Fibroblast of skin of scalp (primary cell): ENCODE measurements at places on chromosomes 1 and 21.
A peak's percentile ranks its signal among the peaks of the same experiment; 100 is the strongest.

GRCh38 chr1:30782361-30783255, 25.0 kb upstream of the LAPTM5 start:
- peak; percentile 65 for DNase-seq

DNA sequence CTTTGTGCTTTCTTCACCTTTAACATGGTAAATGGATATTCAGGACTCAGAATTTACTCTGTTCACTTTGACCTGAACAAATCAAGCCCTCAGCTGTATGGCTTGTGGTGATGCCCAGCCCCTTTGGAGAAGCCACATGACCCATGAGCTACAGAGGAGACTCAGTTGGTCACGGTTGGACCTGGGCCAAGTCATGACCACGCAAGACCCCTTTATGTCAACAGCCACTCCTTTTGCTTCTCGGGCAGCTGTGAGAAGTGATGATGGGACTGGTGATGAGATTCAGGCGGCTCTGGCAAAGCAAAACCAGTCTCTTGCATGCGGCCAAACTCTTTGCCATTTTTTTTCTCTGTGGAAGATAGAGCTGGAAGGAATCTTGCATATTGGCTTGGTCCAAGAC, 96.5 kb upstream of the AJAP1 start:
- DNase-seq: no peak

DNA sequence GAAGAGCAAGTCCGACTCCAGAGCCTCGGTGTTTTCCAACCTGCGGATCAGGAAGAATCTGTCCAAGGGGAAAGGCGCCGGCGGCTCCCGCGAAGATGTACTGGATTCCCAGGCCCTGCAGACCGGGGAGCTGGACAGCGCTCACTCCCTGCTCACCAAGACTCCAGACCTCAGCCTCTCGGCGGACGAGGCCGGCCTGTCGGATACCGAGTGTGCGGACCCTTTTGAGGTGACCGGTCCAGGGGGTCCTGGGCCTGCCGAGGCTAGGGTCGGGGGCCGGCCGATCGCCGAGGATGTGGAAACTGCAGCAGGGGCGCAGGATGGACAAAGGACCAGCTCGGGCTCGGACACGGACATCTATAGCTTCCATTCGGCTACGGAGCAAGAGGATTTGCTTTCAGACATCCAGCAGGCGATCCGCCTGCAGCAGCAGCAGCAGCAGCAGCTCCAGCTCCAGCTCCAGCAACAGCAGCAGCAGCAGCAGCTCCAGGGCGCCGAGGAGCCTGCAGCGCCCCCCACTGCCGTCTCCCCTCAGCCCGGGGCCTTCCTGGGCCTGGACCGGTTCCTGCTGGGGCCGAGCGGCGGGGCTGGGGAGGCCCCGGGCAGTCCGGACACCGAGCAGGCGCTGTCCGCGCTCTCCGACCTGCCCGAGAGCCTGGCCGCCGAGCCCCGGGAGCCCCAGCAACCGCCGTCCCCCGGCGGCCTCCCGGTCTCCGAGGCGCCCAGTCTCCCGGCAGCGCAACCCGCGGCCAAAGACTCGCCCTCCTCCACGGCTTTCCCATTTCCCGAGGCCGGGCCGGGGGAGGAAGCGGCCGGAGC, 827 bp downstream of the FMN2 start:
- DNase-seq: peak; percentile 79

GRCh38 chr1:24385160-24385940, 28.2 kb downstream of the STPG1 start:
- peak; percentile 71 for DNase-seq

DNA sequence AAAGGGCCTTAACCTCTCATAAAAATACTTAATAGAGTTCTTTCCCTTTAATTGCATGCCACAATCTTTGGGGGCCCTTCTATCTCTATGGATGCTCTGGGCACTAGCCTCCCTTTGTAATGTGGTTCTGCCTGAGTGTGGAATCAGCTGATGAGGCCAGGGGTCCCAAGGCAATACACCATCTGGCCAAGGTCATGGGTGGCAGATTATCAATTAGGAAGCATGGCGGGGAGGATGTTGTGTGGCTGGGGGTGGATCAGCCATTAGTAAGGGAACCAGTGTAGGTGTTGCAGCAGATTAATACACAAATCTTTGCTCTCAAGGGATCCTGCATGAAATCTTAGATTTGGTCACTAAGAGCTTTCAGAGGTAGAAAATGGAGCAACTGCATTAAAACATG, 35.3 kb downstream of the NHLH2 start:
- no peak for DNase-seq

- no peak for DNase-seq
Observed at GRCh38 chr1:5704561-5705514, 287.4 kb downstream of the NPHP4 start.

GRCh38 chr1:179082999-179083335, 1.1 kb downstream of the TOR3A start:
- DNase-seq: peak; percentile 27

- no peak for DNase-seq
Observed at GRCh38 chr1:229131243-229132105, 139.4 kb upstream of the RAB4A start.

DNA sequence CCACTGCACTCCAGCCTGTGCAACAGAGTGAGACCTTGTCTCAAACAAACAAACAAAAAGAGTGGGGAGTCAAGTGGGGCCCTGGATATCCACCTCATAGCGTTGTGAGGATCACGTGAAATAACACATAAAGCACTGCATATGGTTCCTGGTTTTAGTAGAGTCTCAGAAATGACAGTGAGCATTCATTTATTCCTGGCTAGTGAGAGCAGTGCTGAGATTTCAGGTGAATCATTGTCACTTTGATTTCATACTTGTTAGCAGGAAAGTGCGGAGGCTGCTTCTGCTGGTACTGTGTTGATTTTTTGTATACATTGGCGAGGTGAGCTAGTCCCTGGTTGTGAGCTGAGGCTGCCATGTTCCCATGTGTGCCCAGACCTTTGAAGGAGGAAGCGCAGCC, 22.9 kb downstream of the ARHGEF10L start:
- DNase-seq: no peak

- DNase-seq: no peak
Observed at GRCh38 chr1:177142010-177142409, 22.5 kb downstream of the ASTN1 start.

- no peak for DNase-seq
Observed at GRCh38 chr1:44489481-44489880, 84.4 kb downstream of the RNF220 start.

GRCh38 chr21:29145354-29145782, 14.9 kb downstream of the MAP3K7CL start:
- DNase-seq: peak; percentile 90

- no peak for DNase-seq
Observed at GRCh38 chr21:31524140-31524539, 135.4 kb upstream of the SOD1 start.

DNA sequence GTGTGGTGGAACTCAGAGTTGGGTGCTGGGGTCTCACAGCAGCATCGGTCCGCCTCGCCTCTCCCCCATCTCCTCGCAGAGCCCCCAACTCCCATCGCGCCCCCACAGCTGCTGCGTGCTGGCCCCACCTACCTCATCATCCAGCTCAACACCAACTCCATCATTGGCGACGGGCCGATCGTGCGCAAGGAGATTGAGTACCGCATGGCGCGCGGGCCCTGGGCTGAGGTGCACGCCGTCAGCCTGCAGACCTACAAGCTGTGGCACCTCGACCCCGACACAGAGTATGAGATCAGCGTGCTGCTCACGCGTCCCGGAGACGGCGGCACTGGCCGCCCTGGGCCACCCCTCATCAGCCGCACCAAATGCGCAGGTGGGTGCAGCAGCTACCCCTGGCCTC, 24.2 kb downstream of the PTPRU start:
- no peak for DNase-seq

- DNase-seq: no peak
Observed at GRCh38 chr1:226691247-226691646, 47.8 kb downstream of the ITPKB start.

DNA sequence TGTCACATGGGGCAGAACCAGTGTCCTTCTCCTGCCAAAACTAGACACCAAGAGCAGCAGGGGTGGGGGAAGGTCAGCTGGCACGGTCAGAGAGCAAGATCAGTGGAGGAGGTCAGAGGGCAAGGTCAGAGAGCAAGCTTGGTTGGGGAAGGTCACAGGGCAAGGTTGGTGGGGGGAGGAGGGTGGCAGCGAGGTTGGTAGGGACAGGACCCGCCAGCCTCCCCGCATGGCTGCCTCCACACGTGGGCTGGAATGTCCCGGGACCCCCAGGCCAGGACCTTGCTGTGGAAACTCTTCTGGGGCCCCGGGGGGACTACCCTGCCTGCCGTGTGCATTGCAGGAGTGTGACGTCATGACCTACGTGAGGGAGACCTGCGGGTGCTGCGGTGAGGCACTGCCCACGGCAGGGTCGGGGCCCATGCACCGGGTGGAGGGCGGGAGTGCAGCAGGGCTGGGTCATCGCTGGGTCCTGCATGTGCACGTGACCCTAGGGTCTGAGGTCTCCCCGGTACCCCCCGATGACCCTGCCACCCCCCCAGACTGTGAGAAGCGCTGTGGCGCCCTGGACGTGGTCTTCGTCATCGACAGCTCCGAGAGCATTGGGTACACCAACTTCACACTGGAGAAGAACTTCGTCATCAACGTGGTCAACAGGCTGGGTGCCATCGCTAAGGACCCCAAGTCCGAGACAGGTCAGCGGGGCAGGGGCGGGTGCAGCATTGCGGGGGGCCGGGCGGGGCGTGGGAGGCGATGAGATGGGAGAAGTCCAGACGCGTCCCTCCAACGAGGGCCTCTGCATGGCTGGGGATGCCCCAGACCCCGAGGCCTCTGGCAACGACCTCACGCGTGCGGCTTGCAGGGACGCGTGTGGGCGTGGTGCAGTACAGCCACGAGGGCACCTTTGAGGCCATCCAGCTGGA, 27.3 kb downstream of the COL6A2 start:
- no peak for DNase-seq

GRCh38 chr1:67749263-67749843, 64.4 kb downstream of the GADD45A start:
- DNase-seq: no peak

DNA sequence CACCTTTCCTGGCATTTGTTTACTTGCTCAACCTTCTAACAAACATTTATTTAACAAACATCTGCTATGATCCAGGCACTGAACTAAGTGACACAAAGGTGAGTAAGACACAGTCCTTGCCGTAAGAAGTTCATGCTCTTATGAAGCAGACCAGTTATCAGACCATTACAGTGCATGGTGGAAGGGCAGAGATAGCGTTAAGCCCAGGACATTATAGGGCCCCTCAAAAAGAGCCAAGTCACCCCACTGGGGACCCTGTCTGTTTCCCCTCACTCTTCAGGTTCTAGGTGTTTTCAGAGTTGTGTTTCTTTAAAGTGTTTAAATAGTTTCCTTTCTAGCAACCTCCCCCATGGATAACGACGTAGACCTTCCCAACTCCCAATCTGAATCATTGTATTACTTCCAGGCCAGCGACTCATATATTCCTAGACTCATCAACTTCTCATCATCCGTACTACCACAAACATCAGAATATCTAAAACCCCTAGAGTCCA, 39.3 kb downstream of the TCP10L start:
- DNase-seq: peak; percentile 41

GRCh38 chr1:52574594-52574993, 21.7 kb upstream of the TUT4 start:
- DNase-seq: peak; percentile 72

GRCh38 chr1:17723684-17724083, 31.4 kb upstream of the ACTL8 start:
- DNase-seq: no peak

GRCh38 chr1:208551633-208552320, 307.6 kb upstream of the PLXNA2 start:
- no peak for DNase-seq

GRCh38 chr21:21845901-21846300, 847.7 kb downstream of the NCAM2 start:
- DNase-seq: no peak

DNA sequence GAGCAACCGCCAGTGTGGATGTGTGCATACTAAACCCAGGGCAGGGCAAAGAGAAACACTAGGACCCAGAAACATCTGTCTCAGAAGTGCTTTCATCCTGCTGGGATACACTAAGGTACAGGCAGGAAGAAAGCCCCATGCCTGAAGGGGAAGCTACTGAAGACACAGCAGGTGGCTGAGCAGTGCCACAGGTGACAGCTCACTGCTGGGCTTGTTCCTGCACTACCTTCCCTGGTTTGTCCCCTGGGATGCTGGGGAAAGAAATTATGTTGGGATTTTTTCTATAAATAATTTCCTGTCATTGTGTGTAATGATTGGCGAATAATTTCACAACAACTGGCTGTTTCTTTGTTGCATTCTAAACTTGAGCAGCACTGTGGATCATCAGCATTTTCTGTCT, 245.3 kb upstream of the RAB4A start:
- DNase-seq: no peak

- DNase-seq: no peak
Observed at GRCh38 chr1:110341146-110341871, 2.1 kb downstream of the RBM15 start.

GRCh38 chr1:228763561-228763960, 28.3 kb downstream of the RHOU start:
- no peak for DNase-seq

- no peak for DNase-seq
Observed at GRCh38 chr1:205587581-205587980, 44.2 kb downstream of the ELK4 start.

- no peak for DNase-seq
Observed at GRCh38 chr1:87588495-87588894, 259.8 kb downstream of the LMO4 start.

DNA sequence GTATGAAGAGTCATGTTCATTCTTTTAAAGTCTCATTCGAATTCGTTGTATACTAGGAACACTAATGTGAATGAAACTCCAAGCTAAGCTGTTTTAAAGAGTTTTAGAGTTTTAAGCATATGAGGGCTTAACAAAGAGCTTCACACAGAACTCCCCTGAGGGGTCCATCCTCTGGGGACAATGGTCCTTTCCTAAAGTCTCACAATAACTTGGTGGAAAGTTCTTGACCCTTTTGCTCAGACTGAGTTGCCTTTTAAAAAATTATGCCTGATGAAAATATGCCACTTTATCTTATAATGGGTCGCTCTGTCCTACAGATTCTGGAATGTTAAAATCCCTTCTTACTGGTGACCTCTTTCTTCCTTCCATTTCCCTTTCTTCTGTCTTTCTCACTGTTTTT, 64.3 kb downstream of the RGL1 start:
- DNase-seq: no peak
